ENCODE measurements at places on chromosomes 12 and 14.
A peak's percentile ranks its signal among the peaks of the same experiment; 100 is the strongest.

DNA sequence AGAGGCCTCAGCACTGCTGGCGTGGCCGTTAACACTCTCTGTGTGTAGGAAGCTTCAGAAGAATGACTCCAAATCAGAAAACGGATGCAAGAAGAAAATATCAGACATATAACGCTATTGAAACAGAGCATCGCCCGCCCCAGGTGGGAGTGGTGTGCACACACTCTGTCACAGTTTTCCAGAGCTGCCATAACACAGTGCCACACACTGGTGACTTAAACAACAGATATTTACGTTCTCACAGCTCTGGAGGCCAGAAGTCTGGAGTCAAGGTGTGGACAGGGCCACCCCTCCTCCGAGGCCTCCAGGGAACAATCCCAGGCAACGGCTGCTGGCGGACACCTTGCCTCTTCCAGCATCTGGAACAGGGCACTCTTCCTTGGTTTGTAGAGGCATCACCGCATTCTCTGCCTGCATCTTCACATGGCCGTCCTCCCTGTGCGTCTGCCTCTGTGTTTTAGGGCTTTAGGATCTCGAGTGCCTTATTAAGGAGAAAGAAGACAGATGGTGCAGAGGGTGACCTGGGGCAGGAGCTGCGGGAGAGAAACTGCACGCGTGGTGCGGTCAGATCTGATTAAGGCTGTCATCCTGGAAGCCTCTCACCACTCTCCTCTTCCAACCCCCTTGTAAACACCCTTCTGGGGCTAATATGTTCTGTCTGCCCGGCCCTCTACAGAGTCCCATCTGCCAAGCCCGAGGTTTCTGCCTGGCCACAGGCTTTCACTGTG, 141.0 kb downstream of the SLC15A4 start:
- no peak for DNase-seq

DNA sequence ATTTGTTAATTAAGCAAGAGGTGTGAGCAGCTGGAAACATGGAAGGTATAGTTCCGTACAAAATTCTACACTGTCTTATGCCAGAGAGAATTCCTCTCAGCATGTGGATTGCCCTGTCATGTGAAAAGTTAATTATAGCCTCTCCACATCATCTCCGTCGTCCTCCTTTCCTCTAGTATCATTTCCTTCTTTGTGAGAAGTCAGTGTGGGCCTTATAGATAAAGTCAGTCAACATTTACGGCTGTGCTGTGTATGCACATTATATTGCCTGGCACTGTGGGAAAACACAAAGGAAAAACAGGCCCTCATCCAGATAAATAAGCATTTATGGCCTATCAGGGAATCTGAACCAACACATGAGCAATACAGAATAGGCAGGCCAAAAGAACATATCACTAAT, 236.6 kb downstream of the SEC23A start:
- DNase-seq, result no peak

DNA sequence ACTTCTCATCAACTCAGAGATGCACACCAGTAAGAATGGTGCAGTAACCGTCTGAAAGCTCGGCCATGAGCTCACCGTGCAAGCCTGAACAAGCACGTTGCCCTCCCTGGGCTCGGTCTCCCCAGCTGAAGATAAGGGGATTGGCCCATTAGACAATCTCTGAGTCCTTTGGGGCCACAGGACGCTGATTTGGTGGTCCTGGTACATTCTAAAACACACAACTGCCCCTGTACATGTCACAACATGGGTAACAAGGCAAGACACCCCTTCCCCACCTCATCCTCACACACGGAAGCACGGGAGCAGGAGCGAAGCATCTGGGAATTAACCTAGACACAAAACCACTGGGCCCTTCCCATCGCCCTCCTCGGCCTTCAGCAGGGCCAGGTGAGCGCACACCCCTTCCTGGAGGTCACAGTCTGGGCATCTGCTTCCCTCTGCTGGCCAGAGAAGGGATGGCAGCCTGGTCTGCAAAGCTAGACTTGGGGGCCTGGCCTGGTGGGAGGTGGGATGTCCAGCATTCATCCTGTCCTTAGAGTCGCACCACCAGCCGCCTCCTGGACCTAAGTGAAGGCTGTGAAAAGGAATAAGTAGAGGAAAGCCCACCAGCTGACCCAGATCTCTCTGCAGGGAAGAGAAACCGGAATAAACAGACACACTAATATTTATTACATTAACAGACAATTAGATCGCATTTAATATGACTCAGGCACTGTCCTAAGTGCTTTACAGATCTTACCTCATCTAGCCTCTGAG, 18.9 kb upstream of the SMUG1 start:
- DNase-seq, result peak; percentile 55

- no peak for DNase-seq
Measured at GRCh38 chr14:25308244-25308643, 258.3 kb upstream of the STXBP6 start.

DNA sequence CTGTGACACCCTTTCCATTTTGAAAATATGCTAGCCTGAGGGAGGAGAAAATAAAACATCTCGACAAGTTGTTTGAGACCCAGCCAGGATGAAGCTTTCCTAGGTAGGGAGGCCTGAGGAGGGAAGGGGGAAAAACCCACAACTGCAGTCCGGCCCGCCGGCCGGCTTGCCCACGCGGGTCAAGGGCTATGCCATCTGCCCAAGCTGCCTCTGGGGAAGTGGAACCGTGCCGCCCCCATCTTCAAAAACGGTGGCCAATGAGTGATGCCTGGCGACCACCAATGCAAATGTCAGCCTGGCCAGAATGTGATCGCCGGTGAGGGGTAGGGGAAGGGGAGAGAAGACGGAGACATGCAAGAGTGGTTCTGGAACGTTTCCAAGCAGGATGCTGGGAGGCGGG, 263.5 kb upstream of the ALG10B start:
- no peak for DNase-seq

- peak; percentile 21 for DNase-seq
Measured at GRCh38 chr12:114480337-114481199, 74.6 kb upstream of the TBX5 start.

DNA sequence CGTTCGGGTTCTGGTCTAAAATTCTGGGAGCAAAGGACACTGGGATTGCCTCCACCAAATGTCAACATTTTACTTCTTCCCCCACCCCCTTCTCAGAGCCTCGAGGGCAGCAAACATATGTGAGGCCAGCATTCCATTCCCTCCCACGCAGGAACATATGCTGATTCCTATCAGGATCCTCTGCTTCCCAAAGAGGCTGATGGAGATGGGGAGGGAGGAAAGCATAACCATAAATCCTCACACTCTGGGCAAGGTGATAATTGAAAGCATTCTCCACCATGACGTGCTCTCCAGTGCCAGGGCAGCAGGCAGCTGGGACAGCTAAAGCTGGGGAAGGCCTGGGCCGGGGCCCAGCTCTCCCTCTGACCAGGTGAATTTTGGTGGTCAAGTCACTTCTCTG, 395.0 kb downstream of the ZFP36L1 start:
- DNase-seq, result peak; percentile 96

GRCh38 chr12:108215458-108215857, 86.4 kb downstream of the WSCD2 start:
- DNase-seq, result no peak

GRCh38 chr12:65891987-65892481, 67.8 kb downstream of the HMGA2 start:
- DNase-seq, result peak; percentile 100

GRCh38 chr12:26614011-26614616, 218.9 kb downstream of the ITPR2 start:
- no peak for DNase-seq

- no peak for DNase-seq
Measured at GRCh38 chr14:91570021-91570420, 59.9 kb upstream of the PPP4R3A start.

DNA sequence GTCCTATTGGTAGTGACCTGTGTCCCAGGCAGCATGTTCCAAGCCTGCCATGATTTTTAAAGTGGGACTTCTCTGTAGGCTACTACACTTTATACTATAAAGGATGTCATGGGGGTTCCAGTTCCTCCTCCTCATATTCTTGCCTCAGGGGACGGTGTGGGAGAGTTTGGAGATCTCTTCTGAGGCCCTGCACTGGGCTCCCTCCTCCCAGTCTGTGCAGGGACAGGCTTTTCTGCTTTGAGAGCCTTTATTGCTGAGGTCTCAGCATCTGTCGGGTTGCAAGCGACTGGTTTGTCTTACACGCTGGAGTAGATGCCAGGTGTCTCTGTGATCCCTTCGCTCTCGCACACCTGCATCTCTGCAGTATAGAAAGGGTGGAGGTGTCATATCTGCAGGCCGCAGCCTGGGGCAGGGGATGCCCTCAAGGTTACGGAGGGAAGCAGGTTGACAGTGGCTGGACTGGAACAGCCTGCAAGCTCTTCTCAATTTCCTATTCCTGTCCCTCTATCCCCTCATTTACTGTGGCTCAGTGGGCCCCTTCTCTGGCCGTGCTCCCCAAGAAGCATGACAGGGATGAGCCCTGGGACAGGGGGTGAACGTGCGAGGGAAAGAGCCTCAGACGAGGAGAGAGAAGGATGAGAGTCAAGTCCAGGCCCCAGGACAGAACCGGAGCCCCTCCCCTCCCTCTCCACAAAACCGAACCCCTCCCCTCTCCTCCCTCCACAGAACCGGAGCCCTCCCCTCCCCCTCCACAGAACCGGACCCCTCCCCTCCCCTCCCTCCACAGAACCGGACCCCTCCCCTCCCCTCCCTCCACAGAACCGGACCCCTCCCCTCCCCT, 51.3 kb downstream of the SLC6A12 start:
- DNase-seq, result no peak

DNA sequence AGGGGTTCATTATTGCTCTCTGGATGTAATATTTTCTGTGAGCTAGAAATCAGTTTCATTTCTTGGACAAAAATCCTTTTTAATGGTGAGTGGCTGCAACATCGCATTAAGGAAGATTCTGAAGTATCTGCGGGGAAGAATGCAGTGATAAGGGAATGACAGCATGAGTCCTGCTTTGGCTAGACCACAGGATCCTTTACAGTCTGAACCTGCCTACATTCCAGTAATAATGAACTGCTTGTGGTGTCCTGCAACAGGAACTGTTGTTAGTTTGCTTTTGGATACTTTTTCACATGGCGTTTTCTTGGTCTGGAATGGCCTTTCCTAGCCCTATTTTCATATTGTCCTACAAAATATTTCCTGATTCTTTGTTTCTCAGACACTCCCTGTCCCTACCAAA, 15.7 kb downstream of the MDM2 start:
- DNase-seq, result no peak

DNA sequence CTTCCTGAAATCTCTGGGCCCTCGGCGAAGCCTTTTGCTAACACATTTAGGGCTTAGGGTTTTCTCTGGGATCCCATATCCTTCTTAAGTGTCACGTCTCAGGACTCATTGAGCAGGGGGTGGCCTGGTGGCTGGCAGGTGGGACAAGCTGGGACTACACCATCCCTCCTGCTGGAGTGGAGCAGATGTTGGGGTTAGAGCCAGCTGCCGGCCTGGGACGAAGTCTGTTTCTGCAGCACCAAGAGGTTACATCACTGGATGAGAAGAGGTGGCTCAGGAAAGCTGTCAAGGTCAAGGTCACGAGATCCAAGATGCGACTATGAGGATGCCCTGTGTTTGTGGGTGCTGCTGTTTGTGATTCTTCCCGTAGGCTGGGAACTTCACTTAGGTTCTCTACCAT, 16.3 kb downstream of the SMCO2 start:
- DNase-seq, result no peak

DNA sequence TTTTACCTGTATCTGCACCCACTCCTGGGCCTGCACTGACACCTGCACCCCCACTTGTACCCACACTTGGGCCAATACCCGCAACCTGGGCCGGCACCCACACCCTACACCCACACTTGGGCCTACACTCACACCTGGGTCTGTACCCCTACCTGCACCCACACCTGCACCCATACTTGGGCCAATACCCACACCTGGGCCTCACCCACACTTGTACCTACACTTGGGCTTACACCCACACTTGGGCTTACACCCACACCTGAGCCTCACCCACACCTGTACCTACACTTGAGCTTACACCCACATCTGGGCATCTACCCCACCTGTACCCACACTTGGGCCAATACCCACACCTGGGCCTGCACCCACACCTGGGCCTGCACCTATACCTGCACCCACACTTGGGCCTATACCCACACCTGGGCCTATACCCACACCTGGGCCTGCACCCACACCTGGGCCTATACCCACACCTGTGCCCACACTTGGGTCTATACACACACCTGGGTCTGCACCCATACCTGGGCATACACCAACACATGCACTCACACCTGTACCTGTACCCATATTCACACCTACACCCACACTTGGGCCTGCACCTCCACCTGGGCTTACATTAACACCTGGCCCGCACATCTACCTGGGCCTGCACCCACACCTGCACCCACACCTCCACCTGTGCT, 39.2 kb downstream of the DAO start:
- no peak for DNase-seq

GRCh38 chr12:72230589-72230988, 41.6 kb upstream of the TRHDE start:
- DNase-seq, result peak; percentile 84

GRCh38 chr14:69943084-69943780, 64.0 kb downstream of the SMOC1 start:
- no peak for DNase-seq

DNA sequence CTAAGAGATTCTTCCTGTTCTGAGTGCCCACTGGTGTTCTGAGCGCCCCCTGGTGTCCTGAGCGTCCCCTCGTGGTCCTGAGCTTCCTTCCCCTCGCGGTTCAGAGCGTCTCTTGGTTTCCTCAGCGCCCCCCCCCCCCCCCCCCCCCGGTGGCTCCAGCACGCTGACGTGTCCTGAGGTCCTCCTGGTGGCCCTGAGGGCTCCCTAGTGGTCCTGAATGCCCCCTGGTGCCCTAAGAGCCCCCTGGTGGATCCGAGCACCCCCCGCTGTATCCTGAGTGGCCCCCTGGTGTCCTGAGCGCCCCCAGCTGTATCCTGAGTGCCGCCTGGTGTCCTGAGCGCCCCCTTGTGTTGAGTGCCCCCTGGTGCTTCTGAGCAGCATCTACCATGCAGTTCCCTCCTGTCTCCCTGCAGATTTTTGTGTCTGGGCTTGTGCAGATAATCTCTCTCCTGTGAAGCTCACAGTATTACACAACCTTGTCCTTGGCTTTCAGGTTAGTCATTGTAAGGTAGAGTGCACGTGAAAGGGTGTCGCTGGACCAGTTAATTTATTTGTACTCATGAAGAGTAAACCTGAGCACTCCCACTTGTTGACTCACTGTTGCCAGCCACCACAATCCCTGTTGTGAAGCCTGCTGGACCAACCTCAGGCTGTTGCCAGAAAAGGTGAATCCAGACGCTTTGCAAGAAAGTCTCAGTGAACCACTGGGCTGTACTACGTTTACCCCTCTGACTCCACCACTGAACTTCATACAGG, 1168.4 kb downstream of the TMEM121 start:
- no peak for DNase-seq

GRCh38 chr14:22382955-22383354, 206.1 kb downstream of the DAD1 start:
- DNase-seq, result no peak

- peak; percentile 93 for DNase-seq
Measured at GRCh38 chr12:49198431-49199155, 9.7 kb upstream of the TUBA1A start.

GRCh38 chr12:71787580-71787979, 32.9 kb downstream of the RAB21 start:
- no peak for DNase-seq
